ENCODE measurements at places on chromosomes 1 and 21. TPM values are rescaled to one million over a fixed set of nuclear protein-coding genes. Genes with fewer than 3 reads are reported as not detected.

The HMGCS2 gene
- total RNA-seq, result 41.0 TPM

DNA sequence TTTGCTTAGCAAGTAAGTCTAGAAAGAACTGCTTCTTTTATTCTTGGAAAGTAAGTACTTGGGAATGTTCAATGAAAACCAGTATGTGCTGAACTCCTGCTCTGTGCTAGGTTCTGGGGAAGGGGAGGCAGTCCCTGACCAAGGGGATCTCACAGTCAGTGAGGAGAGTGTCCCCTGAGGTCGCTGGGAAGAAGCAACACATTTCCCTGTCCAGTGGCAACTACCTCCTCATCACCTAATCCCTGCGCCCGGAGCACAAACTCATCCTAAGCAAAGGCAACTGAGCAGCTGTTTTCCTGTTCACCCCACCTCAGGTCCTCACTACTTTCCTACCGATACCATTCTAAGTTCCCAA is 61.7 kb upstream of the ANGPTL1 start:
- H3K4me1 ChIP-seq, result peaks cover 44% of the 10 kb centered on the region
- peak overlapping the region; percentile 82 for H3K27ac ChIP-seq
- DNase-seq, result no peak
- no peaks in the 10 kb centered on the region for H3K36me3 ChIP-seq
- H3K27me3 ChIP-seq, result no peaks in the 10 kb centered on the region

DNA sequence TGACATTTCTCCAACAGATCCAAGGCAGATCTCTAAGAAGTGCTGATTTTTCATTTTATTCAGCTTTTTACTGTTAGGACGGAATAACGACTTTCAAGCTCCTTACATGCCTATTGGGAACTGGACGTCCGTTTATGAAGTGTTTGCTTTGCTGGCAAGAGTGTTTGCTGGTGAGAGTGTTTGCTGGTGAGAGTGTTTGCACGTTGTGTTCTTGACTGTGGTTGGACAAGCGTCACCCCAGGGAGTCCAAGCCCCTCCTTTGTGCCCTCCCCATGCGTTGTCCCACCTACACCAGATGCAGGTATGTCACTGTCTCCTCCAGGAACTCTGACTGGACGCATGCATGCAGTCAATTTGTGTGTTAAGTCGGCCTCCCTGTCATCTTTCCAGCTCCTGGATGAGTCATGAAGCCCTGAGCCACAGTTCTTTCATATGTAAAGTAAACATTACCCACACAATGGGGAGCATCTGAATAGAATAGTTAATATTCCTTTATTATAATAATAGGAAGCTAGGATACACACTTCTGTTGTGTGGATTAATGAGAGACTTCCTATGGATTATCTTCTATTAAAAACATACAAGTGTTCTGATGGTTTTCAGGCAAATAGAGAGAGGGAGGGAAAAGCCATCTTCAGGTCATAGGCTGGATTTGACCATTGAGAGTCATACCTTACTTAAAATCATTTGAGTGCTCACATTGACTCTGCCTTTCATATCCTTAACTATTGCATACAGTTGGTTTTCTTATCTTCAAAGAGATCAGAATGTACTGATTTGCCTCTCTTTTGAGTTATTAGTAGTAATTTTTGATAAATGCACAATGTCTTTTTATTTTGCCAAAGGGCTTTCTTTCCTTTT is 119.2 kb downstream of the GALNT2 start:
- peak overlapping the region; percentile 72 for H3K27ac ChIP-seq
- H3K27me3 ChIP-seq, result no peaks in the 10 kb centered on the region
- H3K4me3 ChIP-seq, result peak overlapping the region; percentile 27
- DNase-seq, result peak; percentile 69
- peaks cover 11% of the 10 kb centered on the region for H3K4me1 ChIP-seq

GRCh38 chr1:75579046-75579445 is 31.9 kb downstream of the SLC44A5 start:
- H3K4me1 ChIP-seq, result no peaks in the 10 kb centered on the region
- H3K36me3 ChIP-seq, result no peaks in the 10 kb centered on the region
- H3K27ac ChIP-seq, result no peak overlapping the region
- no peak overlapping the region for H3K4me3 ChIP-seq

DNA sequence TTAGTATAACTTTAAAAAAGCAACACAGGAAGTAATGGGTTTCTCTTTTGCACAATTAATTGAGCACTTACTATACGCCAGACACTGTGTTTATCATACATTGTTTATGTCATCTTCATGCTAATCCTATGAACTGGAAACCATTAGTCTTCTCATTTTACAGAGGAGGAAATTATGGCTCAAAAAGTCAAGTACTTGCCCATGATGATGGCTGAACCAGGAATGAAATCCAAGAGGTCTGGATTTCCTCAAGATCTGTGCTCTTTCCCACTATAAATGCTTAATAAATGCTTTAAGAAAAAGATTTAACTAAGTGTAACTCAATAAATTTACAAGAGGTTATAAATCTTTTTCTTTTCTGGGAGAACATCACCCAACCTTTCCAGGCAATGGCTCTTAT is 303.7 kb upstream of the RRP15 start:
- peak; percentile 22 for DNase-seq
- H3K4me3 ChIP-seq, result no peak overlapping the region
- no peaks in the 10 kb centered on the region for H3K36me3 ChIP-seq
